ENCODE measurements at places on chromosomes 2 and 18.

DNA sequence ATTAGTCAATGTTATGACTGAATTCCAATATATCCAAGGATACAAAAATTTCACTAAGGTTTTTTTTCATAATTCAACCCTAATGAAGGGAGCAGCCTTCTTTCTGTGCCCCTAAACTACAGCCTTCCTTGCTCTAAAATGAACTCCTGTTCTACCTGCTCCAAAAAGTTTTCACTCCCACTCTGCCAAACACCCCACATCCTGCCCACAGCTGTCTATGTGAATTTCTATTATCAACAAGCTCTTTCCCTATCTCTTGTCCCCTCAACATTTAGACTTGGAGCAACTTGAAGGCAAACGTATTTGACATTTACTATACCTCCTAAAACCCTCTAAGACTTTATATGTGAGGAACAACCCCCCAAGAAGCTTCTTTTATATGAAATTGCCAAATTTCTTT is 2.5 kb downstream of the STAT4 start:
- no peak for DNase-seq

DNA sequence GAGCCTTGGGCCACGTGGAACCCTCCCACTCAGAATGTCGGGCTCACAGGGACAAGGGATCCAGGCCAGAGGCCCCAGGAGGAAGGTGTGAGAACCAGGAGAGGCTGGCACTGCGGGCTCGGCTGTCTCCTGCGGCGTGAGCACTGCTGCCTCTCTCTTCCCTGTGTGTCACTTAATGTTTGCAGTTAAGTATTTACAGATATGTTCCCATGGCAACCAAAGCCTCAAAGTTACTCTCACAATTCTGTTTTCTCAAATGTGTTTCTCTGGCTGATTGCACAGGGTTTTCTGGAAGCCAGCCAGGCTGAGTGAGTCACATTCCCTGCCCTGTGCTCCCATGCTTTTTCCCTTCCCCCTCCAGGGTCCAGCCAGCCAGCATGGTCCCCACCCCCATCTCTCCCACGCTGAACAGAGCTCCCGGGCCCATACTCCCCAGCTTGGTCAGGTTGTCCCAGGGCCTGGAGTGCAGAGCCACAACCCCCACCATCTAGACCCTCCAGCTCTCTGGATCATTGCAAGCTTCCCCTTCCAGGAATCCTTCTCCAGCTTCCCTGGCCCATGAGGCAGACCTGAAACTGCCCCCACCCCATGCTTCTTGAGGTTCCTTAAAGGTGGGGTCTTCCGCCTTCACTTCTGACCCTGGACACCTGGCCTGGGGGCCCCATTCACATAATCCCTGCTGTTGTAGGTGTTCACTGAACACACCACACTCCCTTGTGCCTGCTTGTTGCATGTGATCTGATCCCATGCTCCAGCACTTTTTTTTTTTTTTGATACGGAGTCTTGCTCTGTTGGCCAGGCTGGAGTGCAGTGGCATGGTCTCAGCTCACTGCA is 265.9 kb downstream of the CELF4 start:
- peak; percentile 25 for DNase-seq

DNA sequence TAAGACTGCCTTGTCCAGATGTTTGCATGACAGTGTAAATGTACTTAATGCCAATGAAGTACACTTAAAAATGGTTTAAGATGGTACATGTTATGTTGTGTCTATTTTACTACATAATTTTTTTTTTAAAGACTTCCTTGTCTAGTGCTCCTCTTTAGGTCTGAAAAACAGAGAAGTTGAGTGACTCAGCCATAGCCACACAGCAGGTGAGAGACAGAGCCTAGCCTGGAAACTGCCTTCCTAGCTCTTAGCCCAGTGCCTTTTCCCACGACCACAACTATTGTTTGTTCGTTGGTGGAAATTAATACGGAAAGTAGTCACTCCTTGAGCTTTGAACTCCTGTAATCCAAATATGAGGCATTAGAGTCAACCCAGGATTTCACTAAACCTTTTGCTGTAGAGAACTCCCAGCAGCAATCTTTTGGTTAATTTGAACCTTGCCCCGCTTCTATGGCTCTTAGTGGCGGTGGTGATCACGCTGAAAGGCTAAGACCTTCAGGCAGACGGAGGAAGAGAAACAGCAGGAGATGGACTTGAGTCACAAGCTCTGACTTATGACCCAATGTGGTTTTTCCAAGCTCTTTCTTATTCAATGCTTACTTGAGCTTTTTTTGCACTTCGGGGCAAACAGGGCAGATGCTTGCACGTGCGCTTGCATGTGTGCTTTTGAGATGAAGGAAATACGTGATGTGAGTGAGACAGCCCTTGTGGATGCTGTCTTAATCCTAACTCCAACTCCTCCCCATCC is 21.2 kb downstream of the TRIB2 start:
- DNase-seq, result no peak

GRCh38 chr2:51919395-51919794 is 887.5 kb upstream of the NRXN1 start:
- no peak for DNase-seq

GRCh38 chr18:44733069-44733753 is 52.5 kb downstream of the SETBP1 start:
- no peak for DNase-seq

- DNase-seq, result no peak
These were observed 34.2 kb downstream of the TMEM17 start for GRCh38 chr2:62471816-62472215.

DNA sequence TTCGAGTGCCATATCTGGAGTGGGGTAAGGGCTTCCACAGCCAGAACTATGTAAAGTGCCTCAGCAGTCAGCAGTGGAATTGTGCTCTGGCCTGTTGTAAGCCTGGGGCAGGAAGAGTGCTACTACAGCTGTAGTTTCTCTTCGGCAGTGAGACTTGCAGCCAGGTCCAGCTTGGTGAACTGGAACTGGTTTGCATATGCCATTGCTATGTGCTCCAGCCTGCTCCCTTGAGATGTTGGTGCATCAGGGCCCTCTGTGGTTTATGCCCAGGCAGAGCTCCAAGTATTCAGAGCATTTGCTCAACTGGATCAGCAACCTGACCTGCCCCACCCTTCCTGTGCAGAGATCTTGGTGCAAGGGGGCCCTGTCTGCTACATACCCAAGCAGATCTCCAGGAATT is 47.8 kb downstream of the ZNF804A start:
- DNase-seq, result no peak

GRCh38 chr2:110679337-110679707 is 1.5 kb upstream of the BUB1 start:
- DNase-seq, result no peak

- no peak for DNase-seq
These were observed 289.9 kb downstream of the NBAS start for GRCh38 chr2:15271276-15271675.

GRCh38 chr2:146246002-146246735 is 1598.7 kb upstream of the ACVR2A start:
- no peak for DNase-seq

DNA sequence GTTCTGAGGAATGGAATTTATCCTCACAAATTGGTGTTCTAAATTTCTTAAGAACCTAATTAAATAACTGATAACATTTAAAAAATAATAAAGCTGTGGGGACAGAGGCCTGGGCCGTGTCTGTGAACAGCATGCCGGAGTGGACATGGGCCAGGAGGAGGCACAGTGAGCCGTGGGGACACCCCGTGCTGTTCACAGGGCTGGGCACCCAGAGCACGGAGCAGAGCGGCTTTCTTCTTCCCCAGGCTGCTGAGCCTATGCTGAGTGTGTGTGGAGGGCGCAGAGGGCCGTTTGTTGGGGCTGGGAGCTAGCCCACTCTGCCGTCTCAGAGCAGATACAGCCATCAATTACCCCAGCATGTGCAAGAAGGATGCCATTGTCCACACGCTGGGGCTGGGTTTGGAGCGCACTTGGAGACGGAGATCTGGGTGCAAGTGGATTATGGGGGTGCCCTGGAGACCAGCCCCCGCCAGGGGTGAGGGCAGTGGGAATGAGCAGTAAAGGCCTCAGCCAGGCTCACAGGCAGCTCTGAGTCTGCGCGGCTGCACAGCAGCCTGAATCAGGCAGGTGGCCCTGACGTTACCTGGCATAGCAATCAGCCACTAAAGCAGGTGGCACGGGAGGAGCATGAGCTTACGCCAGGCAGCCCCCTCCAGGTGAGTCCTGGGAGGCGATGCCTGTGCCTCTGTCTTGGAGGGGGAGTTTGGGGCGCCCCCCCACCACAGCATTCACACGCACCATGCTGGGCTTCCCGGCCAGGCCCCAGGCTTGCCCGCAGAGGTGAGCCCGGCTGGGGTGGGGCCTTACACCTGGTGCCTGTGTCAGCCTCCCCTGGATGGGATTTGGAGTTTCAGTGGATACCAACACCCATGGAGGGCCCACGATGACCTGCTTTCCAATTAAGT is 52.1 kb upstream of the SLC66A3 start:
- no peak for DNase-seq

DNA sequence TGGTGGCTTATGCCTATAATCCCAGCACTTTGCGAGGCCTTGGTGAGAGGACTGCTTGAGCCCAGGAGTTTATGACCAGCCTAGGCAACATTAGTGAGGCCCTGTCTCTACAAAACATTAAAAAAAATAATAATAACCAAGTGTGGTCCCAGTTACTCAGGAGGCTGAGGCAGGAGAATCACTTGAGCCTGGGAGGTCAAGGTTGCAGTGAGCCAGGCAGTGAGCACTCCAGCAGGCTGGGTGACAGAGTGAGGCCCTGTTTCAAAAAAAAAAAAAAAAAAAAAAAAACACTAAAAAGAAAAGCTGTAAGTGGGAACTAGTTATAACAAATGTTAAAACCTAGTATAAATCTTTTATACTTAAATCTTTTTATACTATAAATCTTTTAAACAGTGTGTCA is 146.2 kb upstream of the ITGA4 start:
- DNase-seq, result no peak

- DNase-seq, result no peak
These were observed 13.9 kb downstream of the STAT1 start for GRCh38 chr2:190999949-191000665.

Measured in nucleus accumbens (tissue), 56 donors.